Lung microvascular endothelial cell (primary cell): ENCODE measurements at places on chromosomes 3 and 15. TPM values are rescaled to one million over a fixed set of nuclear protein-coding genes. Genes with fewer than 3 reads are reported as not detected.

DNA sequence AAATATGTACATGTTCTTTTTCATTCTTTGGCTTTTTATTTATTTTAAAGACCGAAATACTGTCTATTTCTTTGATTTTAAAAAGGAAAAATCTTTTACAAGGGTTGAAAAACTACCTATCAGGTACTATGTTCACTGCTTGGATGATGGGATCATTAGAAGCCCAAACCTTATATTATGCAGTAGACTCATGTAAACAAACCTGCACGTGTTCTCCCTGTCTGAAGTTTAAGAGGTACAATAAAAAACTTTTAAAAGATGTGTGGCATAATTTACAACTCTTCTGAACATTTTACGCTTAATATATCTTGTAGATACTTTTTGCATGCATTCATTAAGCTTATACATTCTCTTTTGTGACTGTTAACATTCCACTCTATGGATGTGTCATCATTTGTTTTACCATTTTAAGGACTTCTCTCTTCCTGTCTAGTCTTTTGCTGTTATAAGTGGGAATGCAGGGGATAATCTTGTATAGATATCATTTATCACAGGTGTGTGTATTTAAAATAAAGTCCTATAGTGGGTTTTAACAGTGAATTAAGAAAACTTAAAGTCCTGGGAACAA lies 6.2 kb downstream of the MGA start:
- DNase-seq = no peak

GRCh38 chr15:99424978-99425656 lies 140.7 kb upstream of the MEF2A start:
- DNase-seq = peak; percentile 91

DNA sequence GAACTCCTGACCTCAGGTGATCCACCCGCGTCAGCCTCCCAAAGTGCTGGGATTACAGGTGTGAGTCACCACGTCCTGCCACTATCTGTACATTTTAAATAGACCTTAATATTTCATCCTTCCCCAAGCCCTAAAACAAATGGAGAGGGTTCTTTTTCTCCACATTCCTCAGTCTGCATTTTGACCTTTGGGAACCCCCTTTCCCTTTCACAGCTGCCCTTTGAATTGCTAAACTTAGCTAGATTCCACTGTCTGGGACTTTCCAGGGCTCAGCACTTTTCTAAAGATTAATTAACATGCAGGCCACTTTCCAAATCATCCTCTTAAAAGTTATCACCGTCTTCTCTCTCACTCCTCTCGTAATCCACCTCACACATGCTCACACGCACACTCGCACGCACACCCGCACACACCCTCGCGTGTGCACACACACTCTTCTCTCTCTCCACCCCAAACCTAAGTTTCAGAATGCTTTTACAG lies 124.2 kb downstream of the TMCO5A start:
- DNase-seq = peak; percentile 37

DNA sequence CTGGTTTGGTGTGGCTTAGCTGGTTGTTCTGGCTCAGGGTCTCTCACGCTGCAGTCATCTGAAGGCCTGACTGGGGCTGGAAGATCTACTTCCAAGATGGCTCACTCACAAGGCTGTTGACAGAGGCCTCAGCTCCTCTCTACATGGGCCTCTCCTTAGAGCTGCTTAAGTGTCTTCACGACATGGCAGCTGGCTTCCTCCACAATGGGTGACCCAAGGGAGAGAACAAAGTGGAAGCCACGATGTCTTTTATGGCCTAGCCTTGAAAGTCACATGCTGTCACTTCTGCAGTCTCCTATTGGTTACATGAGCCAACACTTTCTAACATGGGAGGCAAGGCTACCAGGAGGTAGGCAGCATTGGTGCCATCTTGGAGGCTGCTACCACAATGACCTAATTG lies 13.4 kb upstream of the PDE8A start:
- DNase-seq = no peak

Gene CLDN18
- not detected in 2 replicates for total RNA-seq

Gene GCHFR
- total RNA-seq = 17.5 and 20.7 TPM in 2 replicates

DNA sequence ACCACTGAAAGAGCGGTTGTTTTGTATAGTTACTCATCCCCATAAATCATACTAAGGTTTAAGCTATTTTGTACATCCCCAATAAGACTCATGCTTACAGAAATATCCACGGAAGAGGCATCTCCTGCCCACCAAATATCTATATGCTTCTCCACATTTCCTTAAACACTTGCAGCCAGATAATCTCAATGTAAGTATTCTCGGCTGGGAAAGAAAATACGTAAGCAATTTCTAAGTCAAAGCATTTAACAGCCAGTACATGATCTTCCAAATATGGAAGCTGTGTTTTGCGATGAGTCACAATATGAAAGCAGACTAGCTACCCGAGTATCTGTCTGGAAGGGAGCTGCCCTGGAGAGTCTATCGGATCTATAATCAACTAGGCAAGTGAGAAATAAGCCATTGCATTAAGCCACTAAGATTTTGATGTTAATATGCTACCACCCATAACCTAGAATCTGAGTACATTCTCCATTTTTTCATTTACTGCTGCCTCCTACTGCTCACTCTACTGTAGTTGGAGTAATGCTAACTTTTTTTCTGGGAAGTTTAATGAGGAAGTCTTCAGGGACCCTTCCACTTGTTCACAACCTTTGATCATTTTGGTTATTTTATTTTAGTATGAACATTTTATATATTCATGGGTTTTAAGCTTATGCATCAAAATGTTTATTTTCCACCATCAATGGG lies 26.9 kb upstream of the ZMAT3 start:
- DNase-seq = no peak

DNA sequence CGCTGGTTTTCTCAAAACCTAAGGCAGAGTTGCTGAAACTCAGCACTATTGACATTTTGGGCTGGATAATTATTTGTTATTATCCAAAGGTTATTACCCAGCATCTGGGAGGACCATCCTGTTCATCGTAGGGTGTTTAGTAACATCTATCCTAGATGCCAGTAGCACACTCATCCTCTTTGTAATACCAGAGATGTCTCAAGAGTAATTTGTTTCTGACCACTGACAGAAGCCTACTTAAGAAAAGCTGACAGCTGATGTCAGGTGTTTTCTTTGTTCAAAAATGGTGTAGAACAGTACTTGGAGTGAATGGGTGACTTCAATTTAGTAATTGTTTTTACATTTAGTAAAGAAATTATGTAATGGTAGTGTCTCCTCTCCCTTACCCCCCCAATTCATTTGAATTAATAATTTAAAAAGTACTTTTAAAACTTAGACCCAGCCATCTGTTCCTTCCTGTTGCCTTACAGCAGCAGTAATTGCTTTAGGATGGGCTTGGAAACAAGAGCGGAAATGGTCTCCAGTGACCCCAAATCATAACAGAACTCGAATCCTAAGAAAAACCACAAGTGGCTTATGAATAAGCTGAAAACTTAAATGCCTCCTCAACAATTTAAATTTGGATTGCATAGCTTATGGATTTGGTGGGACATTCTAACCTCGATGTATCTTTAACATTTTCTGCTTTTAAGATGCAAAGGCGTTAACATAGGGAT lies 105.4 kb downstream of the PTPRG start:
- no peak for DNase-seq

GRCh38 chr3:46962990-46963389 lies 13.6 kb downstream of the CCDC12 start:
- DNase-seq = no peak

Gene SLC28A1
- not detected in 2 replicates for total RNA-seq

DNA sequence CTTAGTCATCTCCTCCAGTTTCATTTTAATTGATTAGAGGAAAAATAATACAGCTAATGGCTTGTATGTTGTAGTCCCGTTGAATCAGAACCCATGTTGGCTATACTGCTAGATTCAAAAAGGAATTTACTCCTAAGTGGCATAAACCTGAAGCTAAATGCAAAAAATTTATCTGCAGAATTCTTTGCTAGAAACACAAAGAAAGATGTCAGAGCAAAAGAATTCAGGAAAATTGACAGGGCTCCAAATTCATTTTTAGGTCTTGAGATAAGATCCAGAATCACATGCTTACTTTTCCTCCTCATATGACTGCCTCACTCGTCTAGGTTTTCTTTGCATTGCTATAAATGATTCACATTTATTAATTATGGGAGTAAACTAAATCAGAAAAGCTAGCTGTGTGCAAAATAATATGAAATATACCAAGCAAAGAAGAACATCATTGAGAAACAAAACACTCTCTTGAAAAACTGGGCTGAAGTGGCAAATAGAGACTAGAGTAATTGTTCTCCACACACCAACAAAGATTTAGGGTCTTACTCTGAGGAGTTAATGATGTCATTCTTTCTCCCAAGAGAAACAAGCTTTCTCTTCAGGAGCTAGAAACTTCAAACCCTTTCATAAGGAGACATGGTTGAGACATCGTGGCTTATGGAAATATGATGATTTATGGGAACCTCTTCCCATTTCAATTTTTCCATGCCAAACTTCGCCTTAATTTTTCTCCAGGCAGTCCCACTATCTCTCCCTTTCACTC lies 94.8 kb upstream of the FEZF2 start:
- DNase-seq = no peak

DNA sequence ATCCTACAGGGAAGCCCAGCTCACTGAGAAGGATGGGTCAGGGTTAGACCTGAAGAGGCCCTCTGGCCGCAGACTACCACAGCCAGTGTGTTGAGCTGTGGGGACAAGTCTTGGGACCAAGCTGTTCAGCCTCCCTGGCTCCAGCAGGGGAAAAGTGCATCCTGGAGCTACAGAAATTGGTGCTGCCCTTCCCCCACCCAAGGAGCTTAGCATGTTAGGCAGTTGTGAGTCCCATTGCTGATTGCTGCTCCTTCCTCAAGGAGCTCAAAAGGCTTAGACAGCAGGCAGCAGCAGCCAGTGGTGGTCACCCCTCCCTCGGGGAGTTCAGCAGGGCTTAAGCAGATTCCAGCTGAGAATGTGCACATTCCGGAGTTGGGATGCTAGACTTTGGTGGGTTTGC lies 165.6 kb downstream of the ATP8B4 start:
- no peak for DNase-seq

- DNase-seq = no peak
Measured at GRCh38 chr3:51786267-51786666, 7.2 kb upstream of the IQCF6 start.

DNA sequence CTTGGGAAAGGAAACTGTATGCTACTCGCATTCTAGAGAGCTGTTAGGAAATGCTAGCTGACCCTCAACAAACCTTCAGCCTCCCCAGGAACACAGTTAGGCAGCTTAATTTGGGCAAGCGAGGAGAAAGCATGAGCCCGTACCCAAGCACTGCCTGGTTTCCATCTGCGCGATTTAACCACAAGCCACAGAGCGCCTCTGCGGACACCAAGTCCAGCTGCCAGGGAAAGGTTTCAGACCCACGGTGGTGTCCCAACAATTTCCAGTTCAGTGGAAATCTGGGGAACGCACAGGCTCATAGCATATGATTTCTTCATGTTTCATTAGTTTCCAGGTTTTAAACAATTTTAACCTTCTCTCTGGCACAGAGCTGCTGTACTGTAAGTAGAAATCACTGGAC lies 617.6 kb downstream of the FHIT start:
- no peak for DNase-seq

- DNase-seq = no peak
Measured at GRCh38 chr3:56222866-56223265, 245.4 kb downstream of the ERC2 start.

GRCh38 chr3:41581700-41582099 lies 380.2 kb downstream of the ULK4 start:
- DNase-seq = no peak

- no peak for DNase-seq
Measured at GRCh38 chr3:71936681-71937080, 151.7 kb upstream of the PROK2 start.

GRCh38 chr3:46713898-46714552 lies 3.6 kb downstream of the PRSS50 start:
- DNase-seq = no peak

Gene PRICKLE2
- total RNA-seq = 1.6 and 2.6 TPM in 2 replicates

Gene LMCD1
- total RNA-seq = 10.7 and 19.8 TPM in 2 replicates

Gene SLC24A5
- total RNA-seq = under 0.01 TPM in 1 of 2 replicates, not detected in the other

DNA sequence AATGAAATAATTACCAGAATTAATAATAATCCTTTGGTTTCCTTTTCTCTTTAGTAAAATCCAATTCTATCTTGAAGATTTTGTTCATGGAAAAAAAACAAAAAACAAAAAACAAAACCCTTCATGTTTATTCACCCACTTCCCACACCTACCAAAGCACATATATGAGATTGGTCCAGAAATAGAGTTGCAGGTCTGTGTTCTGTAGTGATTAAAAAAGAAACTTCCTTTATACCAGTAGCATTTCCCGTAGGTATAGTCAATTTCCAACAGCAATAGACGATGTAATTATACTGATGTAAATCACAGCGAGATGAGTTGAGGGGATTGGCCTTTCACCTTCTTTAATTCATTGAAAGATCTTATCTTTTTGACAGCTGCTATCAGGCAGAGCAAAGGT lies 194.6 kb downstream of the SOX2 start:
- DNase-seq = no peak

GRCh38 chr3:39154280-39155021 lies 1.1 kb upstream of the CSRNP1 start:
- DNase-seq = no peak

GRCh38 chr3:156303001-156303707 lies 182.8 kb downstream of the KCNAB1 start:
- no peak for DNase-seq

- DNase-seq = no peak
Measured at GRCh38 chr3:130725746-130726145, 20.9 kb downstream of the PIK3R4 start.
